ENCODE measurements at places on chromosomes 5 and 9.
A peak's percentile ranks its signal among the peaks of the same experiment; 100 is the strongest.

DNA sequence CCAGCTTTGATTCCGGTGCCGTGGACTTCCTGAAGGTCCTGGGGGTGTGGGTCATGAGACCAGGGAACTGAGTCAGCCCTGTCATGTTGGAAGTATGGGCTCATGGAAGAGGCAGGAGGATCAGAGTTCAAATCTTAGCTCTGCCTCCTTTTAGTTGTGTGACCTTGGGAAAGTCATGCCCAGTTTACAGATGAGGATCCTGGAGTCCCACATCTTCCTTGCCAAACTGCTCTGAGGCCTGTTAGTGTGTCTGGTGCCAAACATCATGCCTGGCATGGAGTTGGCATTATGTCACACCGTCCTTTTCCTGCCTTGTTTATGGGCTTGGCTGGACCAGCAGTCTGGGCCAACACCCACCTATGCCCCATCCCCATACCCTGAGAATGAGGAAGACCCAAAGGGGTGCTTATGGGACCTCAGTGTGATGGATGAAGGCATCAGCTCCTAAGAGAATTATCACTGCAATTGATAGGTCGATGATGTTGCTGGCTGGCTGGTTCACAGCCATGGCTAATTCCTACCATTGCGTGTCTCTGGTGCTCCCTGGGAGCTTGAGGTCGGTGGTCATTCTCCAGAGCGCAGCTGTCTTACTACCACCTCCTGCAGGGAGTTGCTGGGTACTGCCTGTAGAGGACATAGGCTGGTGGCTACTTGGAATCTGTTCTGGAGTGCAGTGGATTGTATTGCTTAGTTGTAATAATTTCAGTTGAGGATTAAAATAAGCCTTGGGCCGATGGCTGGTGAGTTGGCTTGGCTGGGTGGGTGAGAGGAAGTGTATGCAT, 140.5 kb upstream of the PITX1 start:
- DNase-seq = peak; percentile 57

DNA sequence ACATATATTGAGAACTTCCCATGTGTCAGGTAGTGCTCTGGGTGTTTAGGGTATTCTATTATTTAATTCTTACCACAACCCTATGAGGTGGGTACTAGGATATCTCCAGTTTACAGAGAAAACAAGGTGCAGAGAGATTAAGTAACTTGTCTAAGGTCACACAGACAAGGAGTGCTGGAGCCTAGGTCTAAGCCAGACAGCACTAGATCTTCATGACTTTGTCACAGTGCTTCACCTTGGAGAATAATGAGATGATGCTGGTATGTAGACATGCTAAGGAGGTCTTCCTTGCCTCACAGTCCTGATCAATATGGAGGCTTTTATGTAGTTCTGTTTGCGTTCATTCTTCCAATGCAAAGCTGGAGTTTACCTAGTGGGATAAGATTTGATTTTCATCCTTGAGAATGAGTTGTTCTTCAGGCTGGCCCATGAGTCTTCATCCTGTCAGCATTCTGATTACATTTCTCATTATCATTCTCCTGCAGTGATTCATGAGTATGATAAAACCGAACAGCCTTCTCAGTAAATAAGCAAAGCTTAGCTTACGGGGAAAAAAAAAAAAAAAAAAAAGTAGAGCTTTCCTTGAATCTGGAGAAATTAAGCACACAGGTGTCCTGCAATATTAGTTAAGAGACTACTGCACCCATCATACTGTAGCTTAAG, 176.3 kb downstream of the C9orf152 start:
- no peak for DNase-seq

GRCh38 chr5:123814801-123815470, 303.0 kb downstream of the CSNK1G3 start:
- DNase-seq = no peak

DNA sequence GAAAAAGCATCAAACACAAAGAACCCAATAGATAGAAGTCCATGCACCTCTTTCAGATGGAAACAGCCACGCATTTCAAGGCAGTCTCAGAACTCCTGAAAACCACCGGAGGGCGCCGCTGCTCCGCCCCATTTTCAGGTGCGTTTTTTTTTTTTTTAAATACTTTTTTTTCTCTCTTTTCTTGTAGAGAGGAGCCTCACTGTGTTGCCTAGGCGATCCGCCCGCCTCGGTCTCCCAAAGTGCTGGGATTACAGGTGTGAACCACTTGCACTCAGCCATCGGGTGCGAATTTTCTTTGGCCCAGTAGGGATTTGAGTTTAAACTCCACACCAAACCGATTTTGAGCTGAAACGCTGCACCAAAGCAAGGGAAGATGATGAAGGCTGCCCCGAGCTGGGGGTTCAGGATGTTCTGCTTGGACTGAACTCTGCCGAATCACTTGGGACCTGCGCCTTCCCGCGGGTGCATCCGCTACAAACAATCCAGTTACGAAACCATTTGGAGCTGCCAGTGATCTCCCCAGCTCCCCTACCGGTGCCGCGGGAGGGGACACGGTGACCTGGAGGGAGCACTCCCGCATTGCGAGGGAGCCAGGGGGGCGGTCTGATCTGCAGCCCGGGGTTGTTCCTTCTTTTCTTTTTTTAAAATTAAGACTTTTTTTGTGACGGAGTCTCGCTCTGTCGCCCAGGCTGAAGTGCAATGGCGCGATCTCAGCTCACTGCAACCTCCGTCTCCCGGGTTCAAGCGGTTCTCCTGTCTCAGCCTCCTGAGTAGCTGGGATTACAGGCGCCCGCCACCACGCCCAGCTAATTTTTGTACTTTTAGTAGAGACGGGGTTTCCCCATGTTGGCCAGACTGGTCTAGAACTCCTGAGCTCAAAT, 1.4 kb downstream of the PTGR1 start:
- peak; percentile 70 for DNase-seq

- DNase-seq = no peak
These were observed 292.8 kb downstream of the YTHDC2 start for GRCh38 chr5:113806250-113806649.

- DNase-seq = no peak
These were observed 26.9 kb upstream of the ADAM19 start for GRCh38 chr5:157602505-157602904.
